ENCODE measurements at places on chromosomes 5 and 9.

DNA sequence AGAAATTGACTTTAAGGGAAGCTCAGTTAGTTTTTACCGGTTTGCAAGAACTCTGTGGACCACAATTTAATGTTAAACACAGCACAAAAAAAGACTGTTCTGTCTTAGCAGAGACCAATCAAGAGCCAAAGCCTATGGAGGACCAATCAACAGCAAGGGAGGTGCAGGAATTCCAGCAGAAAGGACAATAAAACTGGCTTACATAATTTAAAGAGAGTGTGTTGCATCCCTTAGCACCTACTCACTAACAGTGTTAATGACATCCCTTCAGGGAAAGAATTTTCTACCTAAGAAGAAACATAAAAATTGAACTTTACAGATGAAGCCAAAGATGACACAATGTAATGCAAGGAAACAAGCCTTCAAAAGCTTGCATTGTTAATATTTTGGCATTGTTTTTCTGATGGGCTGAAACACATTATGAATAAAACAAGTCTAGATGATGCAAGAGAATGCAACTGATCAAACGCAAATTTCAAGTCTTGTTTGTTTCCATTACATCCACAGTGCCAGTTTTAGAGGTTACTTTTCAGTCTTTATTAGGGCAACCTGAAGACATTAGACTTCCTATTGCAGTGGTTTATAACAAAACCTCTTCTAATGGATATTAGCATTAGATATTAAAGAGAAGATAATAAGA lies 111.3 kb upstream of the FST start:
- DNase-seq: no peak

- no peak for DNase-seq
These were observed 20.4 kb upstream of the CYFIP2 start for GRCh38 chr5:157245476-157245875.

- DNase-seq: no peak
These were observed 48.8 kb upstream of the COL5A1 start for GRCh38 chr9:134592819-134593200.

GRCh38 chr5:10243660-10244240 lies 5.9 kb downstream of the ATPSCKMT start:
- DNase-seq: no peak

DNA sequence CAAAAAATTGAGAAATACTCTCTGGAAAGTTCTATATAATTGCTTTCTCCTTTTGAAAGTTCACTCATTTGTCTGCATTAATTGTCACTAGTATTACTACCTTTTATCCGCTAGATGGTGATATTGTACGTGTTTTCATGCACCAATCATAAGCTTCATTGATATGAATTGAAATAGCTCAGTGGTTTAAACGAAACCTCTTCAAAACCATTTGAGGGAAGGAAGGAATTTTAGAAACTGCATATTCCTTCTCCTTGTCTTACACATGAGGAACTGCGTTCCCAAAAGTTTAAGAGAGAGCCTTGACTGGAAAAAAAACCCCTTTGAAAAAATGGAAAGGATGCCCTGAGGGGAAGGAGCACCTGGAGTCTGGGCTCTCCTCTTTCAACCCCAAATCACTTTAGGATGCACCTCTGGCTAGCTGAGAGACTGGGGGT lies 98.6 kb downstream of the YTHDC2 start:
- no peak for DNase-seq

Data from stimulated activated CD8-positive, alpha-beta memory T cell treated with anti-CD3 and anti-CD28 coated beads, Interleukin-7, amount 100 ng/mL, for 1 hour (primary cell).